ENCODE measurements at places on chromosomes 1 and 21.

DNA sequence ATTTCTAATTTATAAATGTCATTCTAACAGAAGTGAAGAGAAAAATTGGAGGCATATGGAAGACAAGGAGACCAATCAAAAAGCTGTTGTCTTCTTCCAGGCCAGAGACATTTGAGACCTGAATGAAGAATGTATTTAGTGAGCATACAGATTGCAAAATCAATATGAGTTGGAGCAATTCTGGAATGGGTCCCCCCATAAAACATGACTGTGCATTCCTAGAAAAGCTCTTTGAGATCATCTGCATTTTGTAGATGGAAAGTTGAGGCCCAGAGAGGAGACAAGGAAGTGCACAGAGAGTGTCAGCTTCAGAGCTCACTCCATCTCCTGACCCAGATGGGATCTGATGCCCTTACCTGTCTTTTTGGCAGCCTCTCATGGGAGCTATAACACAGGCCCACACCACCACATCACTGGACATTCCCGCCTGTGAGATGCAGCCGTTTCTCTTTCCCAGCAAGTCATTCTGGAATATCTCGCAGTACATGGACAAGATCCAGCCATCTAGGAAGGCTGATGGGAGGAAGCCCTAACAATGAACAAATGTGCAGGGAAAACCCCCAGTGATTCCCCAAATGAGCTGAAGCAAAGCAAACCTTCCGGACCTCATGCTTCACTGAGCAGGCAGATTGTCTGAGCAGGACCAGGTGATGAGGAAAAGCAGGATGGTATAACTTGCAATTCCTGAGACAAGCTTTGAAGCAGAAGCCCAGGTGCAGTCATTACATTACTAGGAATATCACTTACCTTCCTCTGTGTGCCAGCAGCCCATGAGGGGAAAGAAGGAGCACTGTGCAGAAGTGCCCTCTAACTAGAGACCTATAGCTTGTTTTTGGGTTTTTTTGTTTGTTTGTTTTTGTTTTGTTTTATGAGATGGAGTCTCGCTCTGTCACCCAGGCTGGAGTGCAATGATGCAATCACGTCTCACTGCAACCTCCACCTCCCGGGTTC, 445.6 kb downstream of the PLPP3 start:
- DNase-seq, result no peak

DNA sequence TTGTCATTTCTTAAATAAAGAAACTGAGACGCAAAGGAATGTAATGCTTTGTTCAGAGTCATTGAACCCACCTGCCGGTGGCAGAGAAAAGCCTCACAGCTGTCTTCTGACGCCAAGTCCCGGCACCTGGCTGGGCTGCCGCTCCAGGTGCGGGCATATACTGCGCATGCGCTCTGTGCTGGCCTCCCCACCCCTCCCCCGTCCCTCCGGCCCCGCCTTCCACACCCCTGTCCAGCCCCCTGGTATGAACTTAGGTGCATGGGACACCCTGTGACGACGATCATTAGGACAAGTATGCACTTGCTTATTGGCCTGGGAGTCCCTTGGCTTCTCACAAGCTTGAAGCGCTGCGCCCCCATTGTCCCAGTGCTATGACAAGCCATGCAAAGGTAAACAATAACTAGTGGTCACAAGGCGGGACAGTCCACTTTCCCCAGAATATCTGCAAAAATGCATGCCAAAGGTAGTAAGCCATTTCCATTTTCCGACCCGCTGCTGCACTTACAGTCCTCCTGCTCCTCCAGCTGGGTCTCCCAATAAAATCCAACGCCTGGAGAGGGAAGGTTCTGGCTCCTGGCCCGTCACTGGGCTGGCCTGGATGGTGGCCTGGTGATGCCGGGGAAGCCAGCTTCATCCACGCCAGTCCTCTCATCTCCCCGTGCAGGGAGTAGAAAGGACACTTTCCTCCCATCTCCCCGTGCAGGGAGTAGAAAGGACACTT, 100.4 kb downstream of the PSMG1 start:
- DNase-seq, result no peak

GRCh38 chr1:94248956-94249688, 11.7 kb upstream of the ARHGAP29 start:
- DNase-seq, result no peak

- DNase-seq, result no peak
These were observed 552.5 kb upstream of the ADAMTS5 start for GRCh38 chr21:27519361-27519760.

DNA sequence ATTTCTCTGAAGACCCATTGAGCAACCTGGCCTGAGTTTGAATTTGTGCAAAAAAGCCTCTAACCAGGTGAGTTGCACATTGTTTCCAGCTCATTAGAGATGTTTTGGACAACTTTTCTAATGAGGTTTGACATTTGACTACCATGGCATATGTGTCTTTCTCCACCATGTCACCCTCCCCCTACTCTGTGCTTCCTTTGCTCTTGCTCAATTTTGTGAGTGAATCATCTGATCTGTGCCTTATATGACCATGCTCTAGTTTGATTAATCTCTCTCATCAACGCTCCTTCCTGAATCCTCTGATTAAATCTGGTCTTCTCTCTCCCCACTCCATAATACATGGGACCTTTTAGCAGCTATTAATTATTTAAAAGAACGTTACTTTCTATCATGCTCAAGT, 144.8 kb upstream of the SAMSN1 start:
- peak; percentile 55 for DNase-seq

DNA sequence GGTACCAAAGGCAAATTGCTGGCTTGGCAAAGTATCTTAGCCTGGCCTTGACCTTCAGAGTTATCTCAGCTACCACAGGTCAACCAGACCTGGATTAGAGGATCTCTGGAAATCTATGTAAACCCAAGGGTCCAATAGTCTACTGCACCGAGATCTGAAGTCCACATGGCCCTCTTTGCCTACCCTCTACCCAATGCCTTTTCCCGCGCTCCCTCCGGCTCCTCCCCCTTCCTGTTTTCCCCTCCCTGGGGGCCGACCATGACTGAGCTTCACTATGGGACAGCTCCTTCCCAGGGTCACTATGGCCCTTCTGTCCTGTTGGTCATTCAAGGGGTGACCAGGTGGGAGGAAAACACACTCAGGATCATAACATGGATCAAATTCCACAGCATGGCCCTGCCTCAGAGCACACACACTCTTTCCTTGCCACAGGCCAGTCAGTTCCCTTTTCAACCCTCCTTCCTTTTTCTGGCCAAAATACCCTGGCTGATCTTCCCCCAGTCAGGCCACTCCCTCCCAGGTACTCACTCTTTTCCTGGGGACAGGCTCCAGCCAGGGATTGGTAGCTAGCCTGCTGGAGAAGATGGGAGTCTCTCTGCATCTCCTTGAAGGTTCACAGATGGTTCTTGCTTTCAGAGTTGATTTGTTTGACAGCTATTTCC, 19.1 kb upstream of the TMEM183A start:
- DNase-seq, result no peak

GRCh38 chr1:27638047-27638734, 3.2 kb upstream of the FGR start:
- no peak for DNase-seq

DNA sequence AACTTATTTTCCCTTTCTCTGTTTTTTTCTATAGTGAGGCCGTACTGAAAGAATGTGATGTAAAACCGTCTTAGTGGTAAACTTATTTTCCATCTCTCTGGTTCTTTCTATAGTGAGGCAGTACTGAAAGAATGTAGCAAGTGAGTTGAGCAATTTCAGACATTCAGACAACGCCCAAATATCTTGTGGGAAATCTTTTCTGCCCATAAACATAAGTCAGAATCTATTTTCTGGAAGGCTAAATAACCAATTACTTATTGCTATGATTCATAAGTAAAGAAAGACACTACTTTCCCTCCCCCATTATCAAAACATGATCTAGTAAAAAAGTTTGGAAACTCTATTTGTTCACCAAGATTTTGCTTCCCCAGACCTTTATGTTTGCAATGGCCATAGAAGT, 18.8 kb upstream of the SCCPDH start:
- no peak for DNase-seq

DNA sequence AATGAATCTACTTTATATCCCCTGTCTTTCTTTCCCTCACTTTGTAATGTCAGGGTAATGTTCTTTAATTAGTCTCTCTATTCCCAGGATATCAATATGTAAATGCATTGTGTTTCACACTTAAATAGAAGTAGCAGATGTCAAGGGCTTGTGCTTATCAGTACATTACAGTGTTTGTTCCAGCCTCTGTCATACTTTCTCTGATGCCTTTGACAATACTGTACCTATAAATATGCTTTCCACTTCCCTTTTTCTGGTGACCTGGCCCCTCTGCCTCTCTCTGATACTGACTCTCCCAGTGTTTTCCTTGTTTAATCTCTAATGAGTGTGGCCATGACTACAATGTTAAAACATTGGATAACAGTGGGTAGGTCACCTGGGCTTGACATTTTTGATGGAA, 862.0 kb upstream of the NEGR1 start:
- DNase-seq, result peak; percentile 47

- DNase-seq, result peak; percentile 64
These were observed 9.2 kb downstream of the RPS6KA1 start for GRCh38 chr1:26538480-26539412.

DNA sequence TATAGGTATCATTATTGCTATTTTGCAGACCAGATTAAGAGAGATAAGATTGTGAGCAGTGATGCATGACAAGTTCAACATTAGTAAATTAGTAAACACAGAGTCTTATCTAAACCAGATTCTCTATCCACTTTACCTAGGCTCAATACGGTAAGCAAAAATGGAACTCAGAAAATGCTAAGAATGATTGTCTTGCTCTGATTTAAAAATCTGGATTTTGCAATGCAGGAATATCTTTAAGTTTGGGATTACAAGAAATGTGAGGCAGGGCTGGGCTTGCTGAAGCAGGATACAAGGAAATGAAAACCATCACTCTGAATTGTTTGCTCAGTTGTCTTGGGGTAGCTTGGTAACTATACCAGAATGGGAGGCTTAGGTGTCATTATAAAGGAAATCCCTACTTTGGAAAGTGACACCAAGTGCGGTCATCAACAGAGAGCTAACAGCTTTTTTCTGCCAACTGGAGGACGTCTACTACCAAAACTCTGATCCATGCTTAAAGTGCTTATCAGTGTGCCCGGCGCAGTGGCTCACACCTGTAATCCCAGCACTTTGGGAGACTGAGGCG, 332.7 kb upstream of the RUNX1 start:
- no peak for DNase-seq

DNA sequence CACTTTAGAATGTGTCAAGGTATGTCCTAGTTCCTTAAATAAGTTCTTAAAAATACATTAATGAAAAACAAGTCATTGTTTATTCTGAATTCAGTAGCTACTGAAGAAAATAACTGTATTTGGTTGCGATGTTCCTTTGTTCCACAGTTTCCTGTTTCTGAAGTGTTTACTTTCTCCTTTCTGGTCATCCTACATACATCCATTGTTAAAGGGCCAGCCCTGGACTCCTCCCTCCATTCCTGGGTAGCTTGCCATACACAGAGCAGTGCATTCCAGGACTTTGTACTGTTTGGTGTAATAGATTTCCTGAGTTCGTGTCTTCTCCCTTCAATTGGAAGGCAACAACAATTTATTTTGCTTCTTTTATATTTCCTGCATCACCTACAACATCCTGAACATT, 845.4 kb upstream of the CXADR start:
- no peak for DNase-seq

Data from MV-4-11 (cell line).